ENCODE measurements at places on chromosomes 7 and 10. TPM values are rescaled to one million over a fixed set of nuclear protein-coding genes. Genes with fewer than 3 reads are reported as not detected.

Gene GPR158
- 9.0 TPM for total RNA-seq

Gene CCDC3
- total RNA-seq: 18.8 TPM

Gene RAMP3
- 5.7 TPM for total RNA-seq

Gene PNLIP
- not detected for total RNA-seq

Gene CHST15
- total RNA-seq: 48.9 TPM

Gene FEZF1
- not detected for total RNA-seq

Gene WNT8B
- total RNA-seq: not detected

Gene SPDYE6
- not detected for total RNA-seq

Gene CDK14
- 77.9 TPM for total RNA-seq

Gene INMT
- total RNA-seq: 0.41 TPM

Gene TRIM56
- total RNA-seq: 0.82 TPM

Gene TMEM229A
- 1.2 TPM for total RNA-seq

Gene CPA4
- under 0.01 TPM for total RNA-seq

Gene IFIT3
- 6.5 TPM for total RNA-seq

Gene MBL2
- total RNA-seq: not detected

Gene ZNF282
- 20.8 TPM for total RNA-seq

Gene VWDE
- 1.2 TPM for total RNA-seq

Gene ATOH7
- total RNA-seq: 0.41 TPM

Gene IKZF1
- 1.2 TPM for total RNA-seq

Gene ADAM8
- 1.2 TPM for total RNA-seq

Gene C10orf143
- total RNA-seq: 0.41 TPM

Gene CNTNAP2
- 110 TPM for total RNA-seq

Gene ANKRD7
- 12.2 TPM for total RNA-seq

Gene C7orf33
- not detected for total RNA-seq

Gene URGCP
- total RNA-seq: 42.8 TPM

Gene BLNK
- total RNA-seq: 0.41 TPM

Gene PTPN20
- 18.8 TPM for total RNA-seq

Gene ASB4
- total RNA-seq: under 0.01 TPM

Gene SMO
- 8.6 TPM for total RNA-seq

Data from frontal cortex (tissue), 4 donors.